Activated gamma-delta T cell treated with Interleukin-2 at 50 U/mL for 16 hours (primary cell): ENCODE measurements at places on chromosomes 3 and 15.
A peak's percentile ranks its signal among the peaks of the same experiment; 100 is the strongest.

DNA sequence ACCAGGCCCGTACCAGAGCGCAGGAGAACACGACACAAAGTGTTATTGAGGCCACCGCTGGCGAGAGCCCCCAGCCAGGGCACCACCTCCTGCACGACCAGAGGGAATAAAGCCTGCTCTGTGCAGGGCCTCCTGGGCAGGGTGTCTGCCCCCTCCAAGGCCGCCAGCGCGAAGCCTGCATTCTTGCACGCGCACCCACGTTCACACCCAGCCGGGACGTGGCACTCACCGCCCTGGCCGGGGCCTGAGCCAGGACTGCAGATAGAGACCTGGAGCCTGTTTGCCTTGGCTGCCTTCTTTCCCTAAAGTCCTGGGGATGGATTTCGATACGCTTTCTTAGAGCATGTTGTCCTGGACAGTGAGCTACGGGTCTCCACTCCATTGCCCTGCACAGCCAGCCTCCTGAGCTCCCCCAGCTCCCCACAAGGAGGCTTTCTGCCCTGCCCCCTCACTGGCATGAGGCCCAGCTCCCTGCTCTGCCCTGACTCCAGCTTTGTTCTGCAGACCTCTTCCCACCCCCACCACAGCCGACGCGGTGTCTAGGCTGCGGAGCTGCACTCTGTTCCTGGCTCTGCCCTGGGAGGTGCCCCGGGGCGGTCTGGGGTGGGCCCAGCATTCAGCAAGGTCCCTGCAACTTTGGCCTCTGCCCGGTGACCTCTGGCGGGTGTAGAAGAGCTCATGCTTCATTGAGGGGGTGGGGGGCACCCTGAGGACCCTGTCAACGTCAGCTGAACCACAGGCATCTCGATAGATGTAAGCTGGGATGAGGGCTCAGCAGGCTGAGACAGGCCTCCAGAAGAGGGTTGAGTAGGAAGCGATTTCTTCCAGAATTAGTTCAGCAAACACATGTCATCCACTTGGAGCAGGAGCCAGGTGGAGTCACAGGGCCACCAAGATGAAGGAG lies 145.0 kb downstream of the LRRK1 start:
- DNase-seq: no peak

- DNase-seq: no peak
These were observed 3.5 kb downstream of the MYD88 start for GRCh38 chr3:38141952-38142273.

- peak; percentile 79 for DNase-seq
These were observed at the start of gene PDCD7 for GRCh38 chr15:65133548-65134200. TSS of gene PDCD7 (minus strand) at chr15:65133808. CDS start at chr15:65133781, 27 bp downstream.

GRCh38 chr3:23079976-23080375 lies 123.2 kb upstream of the UBE2E2 start:
- no peak for DNase-seq

DNA sequence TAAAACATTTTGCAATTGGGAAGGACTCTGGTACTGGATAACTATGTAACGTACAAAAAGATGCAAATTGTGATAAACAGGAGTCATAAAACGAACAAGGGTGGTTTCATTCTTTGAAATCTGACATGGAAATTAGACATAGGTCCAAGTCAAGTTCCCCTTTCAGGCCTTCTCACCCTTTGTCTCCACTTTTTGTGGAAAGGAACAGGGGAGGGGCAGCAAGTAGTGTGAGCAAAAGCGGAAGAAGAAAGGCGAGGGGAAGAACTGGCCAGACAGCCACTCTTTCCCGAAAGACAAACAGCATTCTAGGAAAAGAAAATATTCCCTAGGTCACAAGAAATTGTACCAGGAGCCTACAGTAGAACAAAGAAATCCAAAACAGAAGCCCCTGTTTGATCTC lies 52.6 kb downstream of the MCF2L2 start:
- no peak for DNase-seq

GRCh38 chr3:4395448-4395847 lies 71.6 kb downstream of the SUMF1 start:
- no peak for DNase-seq

- DNase-seq: no peak
These were observed 281.4 kb upstream of the TLE3 start for GRCh38 chr15:70379134-70379533.

- DNase-seq: no peak
These were observed 30.3 kb upstream of the CMC1 start for GRCh38 chr3:28210968-28211713.

- no peak for DNase-seq
These were observed 5.2 kb upstream of the GPR176 start for GRCh38 chr15:39925112-39925842.

- DNase-seq: no peak
These were observed 193.2 kb upstream of the ZNF385D start for GRCh38 chr3:21944251-21944650.

GRCh38 chr3:43014956-43015355 lies 35.8 kb downstream of the GASK1A start:
- no peak for DNase-seq

GRCh38 chr15:84788500-84788899 lies 28.7 kb upstream of the ALPK3 start:
- DNase-seq: no peak

DNA sequence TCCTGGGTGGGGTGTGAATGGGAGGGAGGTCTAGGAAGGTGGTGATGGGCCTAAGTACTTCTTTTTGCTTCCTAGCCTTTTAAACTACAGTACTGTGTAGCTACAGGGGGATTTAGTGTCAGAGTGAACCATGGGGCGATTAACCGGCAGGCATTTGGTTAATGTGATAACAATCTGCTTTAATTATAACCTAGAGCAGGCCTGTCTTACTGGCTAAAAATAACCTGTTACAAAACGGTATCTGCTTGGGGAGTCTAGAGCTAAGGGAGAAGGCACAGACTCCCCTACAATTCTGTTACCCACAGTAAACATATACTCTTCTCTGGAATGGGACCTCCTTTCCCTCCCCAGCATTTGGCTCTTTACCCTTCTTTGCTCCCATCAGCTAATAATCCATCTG lies 85.4 kb downstream of the RBPMS2 start:
- DNase-seq: no peak

DNA sequence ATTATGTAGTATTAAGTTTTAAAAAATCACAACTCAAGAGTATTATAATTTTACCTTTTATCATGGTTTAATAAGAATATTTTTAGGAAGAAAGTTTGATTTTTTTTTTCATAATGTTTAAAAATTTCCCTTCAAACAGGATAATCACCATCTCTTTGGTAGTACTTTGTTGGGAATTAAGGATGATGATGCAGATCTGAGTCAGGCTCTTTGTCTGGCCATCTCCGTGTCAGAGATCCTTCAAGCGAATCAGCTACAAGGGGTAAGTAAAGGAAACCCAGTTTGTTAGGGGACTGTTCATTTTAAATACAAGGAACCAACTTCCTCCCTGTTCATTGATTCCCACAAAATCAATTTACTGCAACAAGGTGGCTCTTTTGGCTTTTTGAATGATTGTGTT lies 36.8 kb upstream of the NIT2 start:
- DNase-seq: no peak

DNA sequence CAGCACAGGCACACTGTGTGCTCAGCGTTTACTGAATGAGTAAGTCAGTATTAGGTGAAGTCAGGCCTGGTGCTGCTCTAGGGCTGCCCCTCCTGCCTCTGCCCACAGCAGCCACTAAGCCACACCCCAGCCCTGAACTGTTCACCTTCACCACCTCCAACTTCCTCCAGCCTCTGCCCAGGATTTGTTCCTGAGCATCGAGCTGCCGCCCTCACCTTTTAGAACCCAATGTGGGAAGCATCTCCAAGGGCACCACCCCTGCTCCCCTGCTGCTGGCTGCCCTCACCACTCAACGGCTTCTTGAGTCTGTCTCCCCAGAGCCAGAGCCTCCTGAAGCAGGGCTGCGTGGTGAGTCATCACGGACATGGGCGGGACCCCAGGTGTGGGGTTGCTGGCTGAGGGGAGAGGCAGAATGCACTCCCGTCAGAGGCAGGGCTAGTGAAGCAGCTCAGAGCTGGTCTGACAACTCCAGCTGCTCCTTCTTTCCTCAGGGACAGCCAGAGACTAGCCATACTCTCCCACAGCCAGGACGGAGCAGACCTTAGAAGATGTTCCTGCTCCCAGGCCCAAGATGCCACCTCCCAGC lies 5.8 kb downstream of the HYAL2 start:
- DNase-seq: peak; percentile 78

DNA sequence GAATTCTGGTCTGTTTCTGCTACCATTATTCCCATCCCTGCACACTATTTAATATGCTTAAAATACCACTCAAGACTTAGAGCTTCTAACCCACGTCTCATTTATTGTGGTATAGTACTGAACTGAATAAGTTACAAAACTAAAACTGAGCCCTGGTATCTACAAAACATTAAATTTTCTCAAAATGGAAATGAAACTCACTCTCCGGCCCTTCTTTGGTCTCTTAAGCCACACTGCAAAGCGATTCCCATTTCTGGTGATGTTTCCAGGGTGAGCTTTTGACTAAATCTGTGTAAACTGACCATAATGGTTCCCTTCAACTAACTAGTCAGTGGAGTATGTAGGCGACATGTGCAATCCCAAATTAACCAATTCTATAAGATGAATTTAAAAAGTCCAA lies 18.6 kb downstream of the KPNA4 start:
- DNase-seq: no peak

DNA sequence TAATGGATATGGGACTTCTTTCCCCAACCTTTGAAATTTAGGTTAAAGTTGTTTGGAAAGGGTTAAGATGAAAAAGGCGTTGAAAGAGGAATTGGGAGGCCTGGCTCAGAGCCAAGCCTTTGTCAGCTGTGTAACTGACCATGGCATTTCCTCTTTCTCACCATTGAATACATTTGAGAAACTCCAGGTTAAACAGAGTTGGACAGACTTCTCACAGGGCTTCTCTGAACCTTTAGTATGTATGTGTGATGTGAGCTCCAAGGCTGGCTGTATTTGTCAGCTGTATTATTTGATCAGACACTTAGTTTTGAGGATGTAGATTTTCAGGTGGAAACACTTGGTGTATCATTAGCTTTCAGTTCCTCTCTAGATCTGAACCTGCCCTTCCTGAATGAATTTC lies 136.4 kb upstream of the GOLGA6L4 start:
- no peak for DNase-seq

- DNase-seq: no peak
These were observed 13.2 kb downstream of the ZDHHC3 start for GRCh38 chr3:44962621-44963393.

DNA sequence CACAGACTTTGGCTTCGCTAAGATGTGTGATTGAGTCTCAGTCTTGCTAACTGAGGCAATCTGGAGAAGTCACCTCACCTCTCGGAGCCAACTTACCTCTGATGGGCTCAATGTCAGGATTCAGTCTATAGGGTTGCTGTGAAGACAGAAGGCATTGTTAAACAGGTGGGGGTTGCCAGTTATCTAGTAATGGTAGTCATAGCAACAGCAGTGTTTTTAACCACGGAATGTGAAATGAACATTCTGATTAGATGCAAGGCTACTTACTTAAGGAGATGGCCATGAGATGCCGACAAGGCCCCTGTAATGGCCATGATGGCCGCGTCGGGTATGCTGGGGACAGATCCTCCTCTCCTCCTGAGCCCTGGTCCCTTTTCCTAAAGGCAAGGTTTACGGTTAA lies 243.1 kb downstream of the GABRG3 start:
- no peak for DNase-seq

DNA sequence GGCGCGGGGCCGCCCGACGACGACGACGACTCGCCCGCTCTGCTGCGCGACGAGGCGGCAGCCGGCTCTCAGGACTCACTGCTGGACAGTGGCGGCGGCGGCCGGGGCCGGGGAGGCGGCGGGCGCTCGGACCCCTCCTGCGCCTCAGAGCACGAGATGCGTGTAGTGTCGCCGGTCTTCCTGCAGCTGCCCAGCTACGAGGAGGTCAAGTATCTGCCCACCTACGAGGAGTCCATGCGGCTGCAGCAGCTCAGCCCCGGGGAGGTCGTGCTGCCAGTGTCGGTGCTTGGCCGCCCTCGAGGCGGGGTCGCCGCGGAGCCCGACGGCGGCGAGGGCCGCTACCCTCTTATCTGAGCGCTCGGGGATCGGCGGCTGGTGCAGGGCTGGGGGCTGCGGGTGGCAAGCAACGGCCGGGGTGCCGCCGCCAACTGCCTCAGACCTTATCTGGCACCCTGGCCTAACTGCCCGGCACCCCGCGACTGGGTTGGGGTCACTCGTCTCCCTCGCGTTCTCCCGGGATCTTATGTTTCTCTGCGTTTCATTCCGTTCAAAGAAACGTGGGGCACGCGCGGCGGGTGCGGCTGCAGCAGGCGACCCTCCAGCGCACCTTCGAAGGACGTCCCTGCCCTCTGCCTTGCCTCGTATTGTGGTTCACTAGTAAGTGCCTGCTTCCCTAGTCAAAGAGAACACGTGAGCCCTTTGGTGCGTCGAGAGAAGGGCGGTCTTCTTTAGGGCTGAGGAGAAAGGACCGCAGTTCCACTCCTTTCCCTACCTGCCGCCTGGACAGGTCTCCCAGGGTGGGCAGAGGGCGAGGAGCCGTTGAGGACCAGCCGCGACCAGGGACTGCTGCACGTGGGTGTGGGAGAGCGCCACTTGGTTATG lies 1.0 kb downstream of the C3orf80 start:
- DNase-seq: no peak

DNA sequence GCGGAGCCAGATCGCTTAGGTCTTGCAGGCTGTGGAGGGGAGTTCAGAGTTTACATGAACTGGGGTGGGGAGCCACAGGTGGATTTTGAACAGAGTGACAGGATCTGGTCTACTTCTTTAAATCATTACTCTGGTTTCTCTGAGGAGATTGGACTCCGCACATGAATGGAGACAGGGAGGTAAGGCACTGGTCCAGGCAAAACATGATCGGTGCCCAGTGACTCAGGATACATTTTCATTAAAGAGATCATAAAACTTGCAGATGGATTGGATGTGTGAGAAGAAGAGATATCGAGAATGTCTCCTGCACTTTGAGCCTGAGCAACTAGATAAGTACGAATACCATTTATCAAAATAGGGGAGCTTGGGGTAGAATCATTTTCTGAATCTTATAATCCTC lies 61.8 kb upstream of the CMSS1 start:
- no peak for DNase-seq

GRCh38 chr15:60704717-60705116 lies 225.8 kb upstream of the ICE2 start:
- no peak for DNase-seq

DNA sequence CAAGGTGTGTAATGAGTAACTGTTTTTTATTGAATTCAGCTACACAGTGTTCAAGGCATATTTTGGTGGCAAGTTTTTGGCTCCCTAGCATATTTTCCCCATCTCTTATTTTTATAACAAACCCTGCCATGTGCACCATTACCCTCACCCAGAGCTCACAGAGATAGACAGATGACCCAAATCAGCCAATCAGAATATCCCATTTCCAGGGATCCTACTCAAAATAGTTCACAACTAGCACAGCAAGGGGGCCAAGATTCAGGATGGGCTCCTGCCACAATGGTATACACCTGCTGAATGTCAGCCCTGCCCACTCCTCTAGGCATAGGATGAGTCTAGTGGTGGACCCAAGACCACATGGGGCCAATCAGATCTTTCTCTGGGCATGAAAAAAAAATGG lies 78.8 kb upstream of the SETMAR start:
- no peak for DNase-seq
